NCI-H460 (cell line): ENCODE measurements at places on chromosomes 7 and 10. TPM values are rescaled to one million over a fixed set of nuclear protein-coding genes. Genes with fewer than 3 reads are reported as not detected.

DNA sequence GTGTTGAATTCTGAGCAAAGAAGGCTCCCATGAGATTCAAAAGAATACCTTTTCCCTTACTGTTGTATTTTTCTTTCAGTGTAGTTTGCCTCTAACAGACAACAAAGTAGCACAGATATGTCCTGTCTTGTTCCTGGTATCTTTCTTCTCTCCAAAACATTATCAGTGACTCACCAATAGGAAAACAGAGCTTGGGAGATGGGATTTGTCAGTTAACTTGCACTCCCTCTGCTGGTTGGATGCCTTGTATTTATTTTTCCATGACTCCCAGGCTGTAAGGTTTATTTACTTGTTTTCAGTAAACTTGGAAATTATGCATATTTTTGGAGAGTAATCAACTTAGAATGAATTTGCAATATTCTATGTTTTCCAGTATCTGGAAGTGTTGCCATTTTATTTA is 129.7 kb downstream of the SAMD9 start:
- DNase-seq = no peak

- DNase-seq = no peak
Measured at GRCh38 chr10:86085686-86086085, 280.9 kb downstream of the GRID1 start.

GRCh38 chr7:73909996-73910395 is 49.0 kb downstream of the TMEM270 start:
- no peak for DNase-seq

Gene SCART1
- total RNA-seq = 0.92 and 1.2 TPM in 2 replicates

Gene VPS37D
- total RNA-seq = 3.6 and 5.4 TPM in 2 replicates

DNA sequence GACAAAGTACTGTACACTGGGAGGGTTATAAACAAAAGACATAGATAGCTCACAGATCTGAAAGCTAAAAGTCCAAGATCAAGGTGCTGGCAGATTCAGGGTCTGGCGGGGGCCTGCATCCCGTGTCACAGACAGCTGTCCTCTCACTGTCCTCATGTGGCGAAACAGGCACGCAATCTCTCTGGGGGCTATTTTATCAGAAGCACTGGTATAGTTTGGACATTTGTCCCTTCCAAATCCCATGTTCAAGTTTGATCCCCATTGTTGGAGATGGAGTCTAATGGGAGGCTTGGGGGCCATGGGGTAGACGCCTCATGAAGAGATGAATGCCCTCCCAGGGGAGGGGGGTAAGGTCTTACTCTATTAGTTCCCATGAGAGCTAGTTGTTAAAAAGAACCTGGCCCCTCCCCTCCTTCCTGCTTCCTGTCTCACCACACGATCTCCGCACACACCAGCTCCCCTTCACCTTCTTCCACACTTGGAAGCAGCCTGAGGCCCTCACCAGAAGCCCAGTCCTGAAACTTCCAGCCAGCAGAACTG is 72.5 kb upstream of the UCN3 start:
- peak; percentile 42 for DNase-seq

DNA sequence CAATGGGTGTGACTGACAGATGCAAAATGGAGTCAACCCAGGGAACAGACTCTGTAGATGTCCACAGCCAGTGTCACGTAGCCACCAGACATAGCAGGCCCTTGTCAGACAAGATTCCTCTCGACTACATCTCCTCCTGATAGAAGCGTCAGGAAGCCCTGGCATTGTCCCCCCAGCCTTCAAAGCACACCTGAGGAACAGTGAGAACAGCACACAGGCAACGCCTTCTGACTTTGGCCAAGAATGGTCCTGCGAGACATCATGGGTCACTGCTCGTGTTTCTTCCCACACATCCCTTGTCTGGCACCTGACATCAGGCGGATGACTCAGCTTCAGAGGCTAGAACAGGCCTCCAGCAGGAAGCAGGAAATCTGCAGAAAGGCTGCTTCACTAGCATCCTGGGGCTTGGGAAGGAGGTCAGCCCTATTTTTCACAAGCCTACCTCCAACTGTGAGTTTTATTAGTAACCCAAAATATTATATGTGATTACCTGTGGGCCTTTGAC is 52.8 kb upstream of the GPR26 start:
- no peak for DNase-seq

GRCh38 chr10:125158601-125159485 is 1.5 kb downstream of the CTBP2 start:
- DNase-seq = no peak

DNA sequence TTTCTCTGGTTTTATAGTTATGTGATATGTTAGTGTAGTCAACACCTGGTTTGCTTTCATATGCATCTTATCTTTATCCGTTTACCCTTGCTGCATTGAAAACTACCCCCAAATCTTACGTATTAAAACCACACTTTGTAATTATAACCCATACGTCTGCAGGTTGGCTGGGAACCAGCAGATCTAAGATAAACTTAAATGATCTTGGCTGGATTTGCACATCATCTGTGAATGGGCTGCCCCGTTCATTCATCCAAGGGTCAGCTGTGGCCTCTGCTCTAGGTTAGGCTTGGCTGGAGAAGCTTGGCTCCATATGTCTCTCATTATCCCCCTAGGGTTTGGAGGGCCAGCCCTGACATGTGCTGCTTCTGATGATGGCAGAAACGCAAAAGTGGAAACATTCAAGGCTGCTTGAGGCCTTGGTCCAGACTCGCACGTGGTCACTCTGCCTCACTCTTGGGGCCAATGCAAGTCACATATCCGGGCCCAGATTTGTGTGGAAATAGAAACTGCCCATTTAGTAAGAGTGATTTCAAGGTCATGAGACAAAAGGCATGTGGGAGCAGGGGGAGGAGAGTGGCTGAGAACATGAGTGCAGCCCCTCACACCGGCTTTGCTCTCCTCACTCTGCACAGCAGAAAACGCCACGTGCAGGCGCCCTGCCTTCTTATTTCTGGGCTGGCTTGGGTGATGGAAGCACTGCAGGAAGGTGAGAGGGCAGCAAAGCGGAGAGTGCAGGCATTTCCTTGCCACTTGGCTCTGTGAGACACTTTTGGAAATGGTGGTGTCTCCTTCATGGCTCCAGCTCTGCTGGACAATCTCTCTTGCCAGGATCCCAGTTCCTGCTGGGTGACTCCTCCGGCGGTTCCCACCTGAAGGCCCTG is 553.8 kb downstream of the GLRX3 start:
- no peak for DNase-seq

Gene OR9A4
- total RNA-seq = not detected in 2 replicates

Gene ACTL6B
- not detected in 2 replicates for total RNA-seq

Gene LIPJ
- not detected in 2 replicates for total RNA-seq

DNA sequence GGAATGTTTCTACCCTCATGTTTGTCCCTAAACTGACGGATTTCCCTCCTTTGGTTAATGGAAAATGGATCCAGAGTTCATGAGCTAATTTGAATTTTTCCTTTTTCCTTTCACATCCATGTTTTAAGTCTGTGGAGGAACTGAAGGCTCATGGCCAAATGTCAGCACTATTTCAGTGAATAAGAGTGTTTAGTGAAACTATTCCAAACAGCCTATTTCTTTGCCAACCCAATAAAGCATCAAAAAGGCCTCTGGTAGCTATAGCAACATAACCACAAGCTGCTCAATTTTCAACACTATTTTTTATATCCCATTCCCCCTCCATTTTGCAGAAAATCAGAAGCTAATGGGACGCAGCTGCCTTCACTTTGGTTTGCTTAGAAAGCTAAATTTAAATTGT is 1454.1 kb downstream of the GATA3 start:
- DNase-seq = no peak

- DNase-seq = no peak
Measured at GRCh38 chr7:120131096-120131839, 141.7 kb upstream of the KCND2 start.

DNA sequence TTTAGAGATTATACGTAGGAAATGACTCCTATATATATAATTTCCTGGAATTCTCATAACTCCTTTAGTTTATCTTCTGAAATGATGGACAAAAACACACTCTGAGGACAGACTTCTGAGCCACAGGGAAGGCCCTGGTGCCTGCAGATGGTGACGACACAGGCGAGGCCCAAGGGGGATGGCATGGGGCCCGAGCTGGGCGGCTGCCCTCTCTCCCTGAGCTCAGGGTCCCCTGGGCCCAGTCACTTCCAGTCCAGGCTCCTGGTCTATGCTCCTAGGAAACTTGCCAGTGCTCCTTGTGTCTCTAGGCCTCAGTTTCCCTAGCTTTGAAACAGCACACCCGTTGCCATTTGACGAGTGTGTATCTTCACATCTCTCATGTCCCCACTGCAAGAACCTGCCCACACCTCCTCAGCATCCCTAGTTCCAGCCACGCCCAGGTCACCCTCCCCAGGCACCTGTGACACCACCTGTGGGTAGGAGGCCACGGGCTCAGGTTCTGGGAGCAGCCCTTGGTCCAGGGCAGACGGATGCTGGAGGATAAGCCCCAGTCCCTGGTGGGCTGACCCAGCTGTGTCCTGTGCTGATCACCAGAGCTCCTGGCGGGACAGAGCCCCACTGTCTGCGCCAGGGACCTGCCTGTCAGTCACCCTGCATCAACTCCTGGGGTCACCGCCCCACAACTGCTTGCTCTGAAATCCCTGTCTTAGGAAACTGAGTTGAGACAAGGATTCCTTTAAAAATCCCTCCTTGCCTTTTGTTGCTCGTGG is 23.4 kb upstream of the SHH start:
- no peak for DNase-seq

Gene MXI1
- 34.3 and 34.8 TPM in 2 replicates for total RNA-seq

Gene MBLAC1
- 0.69 and 0.89 TPM in 2 replicates for total RNA-seq

- no peak for DNase-seq
Measured at GRCh38 chr10:5933909-5934546, 43.3 kb downstream of the IL15RA start.

- DNase-seq = no peak
Measured at GRCh38 chr7:90889210-90889609, 293.1 kb downstream of the CDK14 start.
